ENCODE measurements at places on chromosomes 3 and 15.

DNA sequence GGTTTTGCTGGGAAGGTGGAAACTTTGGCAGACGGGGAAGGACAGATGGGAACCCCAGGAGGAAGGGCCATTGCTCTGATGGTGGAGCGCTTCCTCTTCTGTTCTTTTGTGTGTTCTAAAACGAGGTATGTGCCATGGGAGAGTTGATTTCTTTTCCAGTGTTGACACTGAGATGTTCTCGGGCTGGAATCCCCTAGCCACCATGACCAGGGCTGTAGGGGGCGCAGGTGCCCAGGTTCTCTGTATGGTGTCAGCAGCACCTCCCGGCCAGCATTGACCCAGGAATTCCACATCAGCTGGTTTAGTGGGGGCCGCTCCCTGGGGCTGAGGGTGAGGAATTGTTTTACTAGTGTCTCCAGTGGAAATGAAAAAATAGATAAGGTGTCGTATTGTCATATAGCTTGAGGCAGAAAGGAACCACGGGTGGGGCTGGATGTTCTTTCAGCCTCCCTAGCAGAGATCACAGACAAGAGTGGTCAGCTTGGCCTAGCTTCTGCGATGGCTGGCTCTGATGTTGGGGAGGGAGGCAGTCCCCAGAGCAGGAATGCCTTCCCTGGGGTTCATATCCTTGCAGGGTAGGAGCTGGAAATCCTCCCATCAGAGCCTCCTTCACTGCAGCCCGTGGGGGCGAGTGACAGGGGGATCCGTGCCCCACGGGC is 34.2 kb upstream of the ACAD9 start:
- no peak for DNase-seq

- no peak for DNase-seq
These were observed 49.2 kb downstream of the CTDSPL start for GRCh38 chr3:37910671-37911400.

DNA sequence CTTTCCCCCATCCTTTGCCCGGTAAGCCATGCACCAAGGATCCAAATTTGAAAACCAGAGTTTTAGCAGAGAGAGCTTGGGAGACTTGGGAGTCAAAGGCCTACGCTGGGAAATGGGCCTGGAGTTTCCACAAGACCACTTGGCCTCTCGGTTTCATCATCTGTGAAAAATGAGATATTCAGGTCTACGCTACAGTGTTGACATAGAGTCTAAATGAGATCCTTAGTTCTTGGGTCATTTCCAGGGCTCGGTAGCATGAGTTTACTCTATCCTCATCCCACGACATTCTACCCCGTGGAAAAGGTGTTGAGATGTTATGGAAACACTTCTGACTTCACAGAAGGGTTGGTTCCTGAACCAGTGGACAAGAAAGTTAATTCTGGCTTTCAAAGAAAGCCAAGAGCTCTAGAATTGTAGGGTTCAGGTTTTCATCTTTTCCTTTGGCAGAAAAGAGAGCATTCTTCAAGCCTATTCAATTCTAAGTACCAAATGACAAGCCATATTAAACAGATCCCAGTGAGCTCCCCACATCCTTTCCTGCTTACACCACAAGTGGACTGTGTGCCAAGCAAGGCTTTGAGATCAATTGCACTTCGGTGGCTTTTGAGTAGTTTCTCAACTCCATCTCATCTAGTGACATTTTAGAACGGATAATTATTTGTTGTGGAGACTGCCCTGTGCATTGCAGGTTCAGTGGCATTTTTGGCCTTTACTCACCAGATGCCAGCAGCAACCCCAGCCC is 219.7 kb downstream of the SLCO3A1 start:
- no peak for DNase-seq

DNA sequence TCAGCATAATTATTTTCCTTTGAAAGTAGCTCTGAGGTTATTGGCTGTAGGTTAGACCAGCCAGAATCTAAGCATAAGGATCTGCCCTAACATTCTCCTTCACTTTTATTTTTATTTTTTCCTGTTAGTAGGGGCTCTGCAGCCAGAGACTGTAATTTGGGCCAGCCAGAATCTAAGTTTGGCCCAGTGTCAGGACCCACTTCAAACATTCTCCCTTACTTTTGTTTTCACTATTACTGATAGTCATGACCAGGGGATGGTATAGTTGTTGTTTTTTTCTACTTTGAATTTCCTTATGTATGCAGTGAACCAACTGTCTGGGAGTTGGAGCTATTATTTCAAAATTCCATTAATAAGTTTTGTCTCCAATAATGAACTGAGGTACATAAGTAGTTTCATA is 121.0 kb upstream of the MBNL1 start:
- no peak for DNase-seq

DNA sequence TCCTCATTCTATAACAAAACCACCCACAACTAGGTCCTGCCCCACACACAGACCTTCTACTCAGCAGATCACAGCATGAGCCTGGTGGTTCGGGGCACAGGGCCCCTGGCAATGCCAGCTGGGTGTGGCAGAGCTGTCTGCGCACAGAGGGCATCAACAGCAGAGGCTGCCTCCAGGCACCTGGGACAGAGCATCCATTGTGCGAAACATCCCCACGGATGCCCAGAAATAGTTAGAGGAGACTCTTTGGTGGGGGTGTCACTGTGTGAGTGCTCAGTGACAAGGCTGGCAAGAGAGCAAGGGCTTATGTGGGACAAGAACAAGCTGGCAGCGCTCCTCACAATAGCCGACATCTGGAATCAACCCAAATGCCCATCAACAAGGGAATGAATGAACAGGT is 487.4 kb upstream of the PROK2 start:
- DNase-seq, result no peak

GRCh38 chr3:45792036-45792435 is 4.3 kb downstream of the SLC6A20 start:
- DNase-seq, result no peak

DNA sequence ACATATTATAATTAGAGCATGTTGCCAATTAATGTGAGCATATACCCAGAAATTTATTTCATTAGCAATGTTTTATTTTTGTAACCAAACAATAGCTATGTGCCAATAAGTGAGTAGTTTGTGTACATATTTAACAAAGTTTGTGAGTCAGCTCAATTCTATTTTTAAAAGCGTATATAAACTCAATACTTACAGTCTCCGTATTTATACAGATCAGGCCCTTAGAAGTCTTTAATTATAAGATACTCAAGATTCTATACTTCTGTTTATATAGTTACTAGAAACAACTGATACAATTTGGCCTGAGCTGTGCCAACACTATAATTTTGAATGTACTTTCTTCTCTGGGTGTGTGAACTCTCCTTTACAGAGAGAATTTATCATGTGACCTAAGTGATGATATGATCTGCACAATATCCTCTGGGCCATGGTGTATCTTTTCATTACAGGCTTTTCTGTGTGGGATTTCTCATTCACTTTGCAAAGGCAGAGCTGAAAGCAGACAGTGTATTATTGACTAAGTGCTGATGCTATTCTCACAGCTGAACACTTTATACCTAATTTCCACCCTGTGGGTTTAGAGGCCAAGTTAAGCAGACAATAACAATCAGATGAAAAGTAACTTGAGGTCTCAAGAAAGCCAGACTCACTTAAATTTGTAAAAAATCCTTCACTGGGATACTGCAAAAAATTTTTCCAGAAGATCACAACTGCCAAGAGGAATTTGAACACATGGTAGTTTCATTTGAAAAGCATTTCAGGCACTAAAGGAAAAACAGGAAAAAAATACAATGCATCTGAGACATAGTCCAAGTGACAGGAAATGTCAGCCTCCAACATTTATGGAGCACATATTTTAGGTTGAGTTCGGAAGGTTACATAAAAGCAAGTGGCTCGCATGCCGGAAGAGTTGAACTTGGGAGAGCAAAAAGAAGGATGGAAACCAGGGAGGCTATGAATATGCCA is 277.9 kb upstream of the SEMA6D start:
- no peak for DNase-seq

GRCh38 chr3:113606539-113607218 is 74.3 kb downstream of the SIDT1 start:
- peak; percentile 43 for DNase-seq

DNA sequence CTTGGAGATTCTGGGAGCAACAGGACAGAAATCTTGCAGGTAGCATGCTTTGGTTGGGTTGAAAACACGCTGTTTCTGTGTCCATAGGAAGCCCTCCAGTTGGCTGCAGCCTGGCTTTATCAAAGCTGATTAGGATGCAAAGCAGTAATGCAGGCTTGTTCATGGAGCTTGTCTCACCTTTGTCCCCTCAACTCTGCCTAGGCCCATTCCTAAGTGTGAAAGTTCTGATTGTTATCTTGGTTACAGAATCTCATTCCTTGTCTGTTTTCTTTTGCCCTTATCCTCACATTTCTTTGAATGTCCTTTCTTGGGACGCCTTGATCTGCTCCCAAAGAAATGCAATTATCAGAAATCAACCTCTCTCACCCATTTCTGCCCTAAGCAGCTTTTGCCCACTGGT is 83.5 kb downstream of the IL20RB start:
- no peak for DNase-seq

- DNase-seq, result no peak
These were observed 357.8 kb upstream of the TBL1XR1 start for GRCh38 chr3:177554895-177555759.

GRCh38 chr15:48248414-48248813 is 42.3 kb downstream of the SLC12A1 start:
- DNase-seq, result no peak

DNA sequence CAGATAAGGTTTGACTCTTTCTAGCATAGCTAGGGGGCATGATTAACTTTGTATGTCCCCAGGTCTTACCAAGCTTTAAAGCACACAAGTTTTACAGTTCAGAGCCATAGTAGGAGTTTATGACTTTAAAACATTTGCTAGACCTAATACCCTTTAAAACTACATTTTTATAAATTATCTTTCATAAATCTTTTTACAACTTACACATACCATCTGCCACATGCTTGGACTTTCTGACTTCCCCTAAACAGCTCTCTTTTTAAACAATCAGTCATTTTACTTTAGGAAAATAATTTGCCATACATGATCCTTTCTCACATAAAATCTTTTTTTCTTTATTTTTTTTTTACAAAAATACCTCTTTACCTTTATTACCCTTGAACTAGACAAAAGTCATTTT is 735.3 kb upstream of the CADM2 start:
- DNase-seq, result no peak

GRCh38 chr3:189508784-189509501 is 122.2 kb upstream of the TP63 start:
- no peak for DNase-seq

DNA sequence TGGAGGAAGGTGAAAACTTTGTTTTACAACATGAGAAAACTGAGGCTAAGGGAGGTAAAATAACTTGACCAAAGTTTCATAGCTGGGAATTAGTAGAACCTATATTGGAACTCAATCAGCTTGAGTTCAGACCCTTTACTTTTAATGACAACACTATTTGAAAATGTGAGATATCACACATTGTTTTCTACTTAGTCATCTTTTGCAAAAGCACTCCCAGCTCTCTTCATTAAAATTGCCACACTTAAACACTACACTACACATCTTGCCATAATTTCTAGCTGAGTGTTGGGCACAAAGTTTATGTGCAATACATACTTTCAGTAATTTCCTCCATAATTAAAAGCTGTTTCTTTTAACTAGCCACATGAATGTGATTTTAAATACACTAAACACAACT is 230.4 kb upstream of the DCBLD2 start:
- no peak for DNase-seq

DNA sequence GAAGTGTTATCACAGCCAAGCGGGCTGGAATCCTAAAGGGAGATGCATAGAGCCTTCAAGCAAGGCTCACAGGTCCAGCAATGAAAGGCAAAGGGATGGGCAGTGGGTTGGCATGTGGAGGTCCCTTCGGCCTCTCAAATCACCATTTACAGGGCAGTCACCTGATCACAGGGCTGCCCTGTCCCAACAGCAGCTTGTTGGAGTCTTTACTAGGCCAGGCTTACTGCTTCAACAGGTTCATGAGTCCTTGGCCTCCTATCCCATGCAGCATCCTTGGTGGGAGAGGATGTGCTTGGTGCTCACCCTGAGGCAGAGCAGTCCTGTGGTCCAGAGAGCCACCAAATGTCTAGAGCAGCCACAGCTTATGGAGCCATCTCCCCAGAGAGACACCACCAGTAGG is 24.2 kb upstream of the SKOR1 start:
- no peak for DNase-seq

DNA sequence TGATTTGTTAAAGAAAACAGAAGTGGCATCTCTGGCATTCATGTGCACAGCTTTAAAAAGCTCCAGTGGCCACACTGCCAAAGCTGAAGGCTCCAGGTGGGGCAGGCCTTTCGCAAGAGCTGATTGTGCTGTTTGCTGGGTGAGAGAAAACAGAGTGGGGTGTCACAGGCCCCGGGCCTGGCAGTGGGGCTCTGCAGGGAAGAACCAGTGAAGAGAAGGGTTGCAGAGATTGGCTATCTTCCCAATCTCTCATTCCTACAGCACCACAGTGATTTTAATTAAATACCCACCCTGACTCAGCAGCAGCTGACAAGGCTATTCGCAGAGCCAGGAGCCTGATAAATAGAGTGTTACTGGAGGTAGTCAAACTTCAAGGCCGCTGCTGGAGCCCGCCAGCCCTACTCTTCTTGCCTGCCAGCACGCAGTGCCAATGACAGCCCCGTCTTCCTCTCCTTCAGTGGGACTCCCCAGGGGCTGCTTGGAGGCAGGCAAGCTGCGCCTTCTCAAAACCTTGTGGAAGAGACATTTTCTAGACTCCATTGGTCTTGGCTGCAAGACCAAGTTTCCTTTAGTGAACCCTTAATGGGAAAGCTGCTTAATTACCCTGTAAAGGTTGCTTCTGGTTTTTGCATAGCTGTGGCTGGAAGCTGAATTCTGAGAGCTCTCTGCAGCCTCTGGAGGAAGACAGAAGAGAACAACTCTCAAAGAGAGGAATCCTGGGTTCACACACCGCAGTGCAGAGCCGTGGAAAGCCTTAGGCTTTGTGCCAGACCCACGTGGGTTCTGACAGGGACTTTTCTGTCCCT is 225.8 kb upstream of the SLCO3A1 start:
- no peak for DNase-seq

- DNase-seq, result no peak
These were observed 206.2 kb upstream of the GRM7 start for GRCh38 chr3:6654670-6655069.

- DNase-seq, result peak; percentile 72
These were observed 15.5 kb downstream of the TATDN2 start for GRCh38 chr3:10263646-10264363.

- DNase-seq, result no peak
These were observed 12.8 kb upstream of the PPARG start for GRCh38 chr3:12275974-12276650.

GRCh38 chr15:93358166-93359059 is 269.4 kb upstream of the RGMA start:
- DNase-seq, result no peak

DNA sequence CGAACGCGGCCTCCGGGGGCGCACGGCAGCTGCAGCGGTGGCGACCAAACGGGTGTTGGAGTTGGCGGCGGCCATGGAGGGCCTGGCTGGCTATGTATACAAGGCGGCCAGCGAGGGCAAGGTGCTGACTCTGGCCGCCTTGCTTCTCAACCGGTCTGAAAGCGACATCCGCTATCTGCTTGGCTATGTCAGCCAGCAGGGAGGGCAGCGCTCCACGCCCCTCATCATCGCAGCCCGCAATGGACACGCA is 725 bp downstream of the FEM1B start:
- DNase-seq, result no peak
